ENCODE measurements at places on chromosomes 11 and 22.

DNA sequence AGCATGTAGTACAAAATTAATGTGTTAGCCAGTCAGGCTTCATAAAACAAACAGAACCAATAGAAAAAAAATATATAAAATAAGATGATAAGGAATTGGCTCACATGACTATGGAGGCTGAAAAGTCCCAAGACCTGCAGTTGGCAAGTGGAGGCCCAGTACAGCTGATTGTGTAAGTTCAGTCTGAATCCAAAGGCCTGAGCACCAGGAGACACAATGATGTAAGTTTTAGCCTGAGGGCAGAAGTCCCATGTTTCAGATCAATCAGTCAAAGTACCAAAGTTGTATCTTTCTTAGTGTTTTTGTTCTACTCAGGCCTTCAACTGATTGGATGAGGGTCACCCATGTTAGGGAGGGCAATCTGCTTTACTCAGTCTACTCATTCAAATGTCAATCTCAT, 14.3 kb upstream of the OR10D3 start:
- DNase-seq = no peak

DNA sequence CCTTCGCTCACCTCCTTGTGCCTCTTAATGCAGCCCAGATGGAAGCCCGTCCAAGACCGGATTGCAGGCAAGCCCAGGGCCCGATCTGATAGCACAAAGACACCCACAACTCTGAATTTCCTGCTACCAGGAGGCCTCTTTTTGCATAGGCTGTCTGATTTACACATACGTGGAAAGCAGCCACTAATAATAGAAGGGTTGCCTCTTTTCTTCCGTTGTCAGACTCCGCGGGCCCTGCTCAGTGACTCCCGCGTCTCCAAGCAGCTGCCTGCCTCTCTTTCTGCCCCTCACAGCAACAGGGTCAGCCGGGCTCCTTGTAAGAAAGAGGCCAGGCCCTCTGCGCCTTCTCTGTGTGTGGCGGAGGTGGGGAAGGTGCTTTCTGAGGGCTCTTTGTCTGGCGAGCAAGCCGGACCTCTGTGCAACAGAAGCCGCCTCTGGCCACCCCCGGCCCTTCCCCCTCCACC, 26.7 kb downstream of the FLI1 start:
- no peak for DNase-seq

- no peak for DNase-seq
Measured at GRCh38 chr11:2892967-2893528, 7.5 kb upstream of the CDKN1C start.

DNA sequence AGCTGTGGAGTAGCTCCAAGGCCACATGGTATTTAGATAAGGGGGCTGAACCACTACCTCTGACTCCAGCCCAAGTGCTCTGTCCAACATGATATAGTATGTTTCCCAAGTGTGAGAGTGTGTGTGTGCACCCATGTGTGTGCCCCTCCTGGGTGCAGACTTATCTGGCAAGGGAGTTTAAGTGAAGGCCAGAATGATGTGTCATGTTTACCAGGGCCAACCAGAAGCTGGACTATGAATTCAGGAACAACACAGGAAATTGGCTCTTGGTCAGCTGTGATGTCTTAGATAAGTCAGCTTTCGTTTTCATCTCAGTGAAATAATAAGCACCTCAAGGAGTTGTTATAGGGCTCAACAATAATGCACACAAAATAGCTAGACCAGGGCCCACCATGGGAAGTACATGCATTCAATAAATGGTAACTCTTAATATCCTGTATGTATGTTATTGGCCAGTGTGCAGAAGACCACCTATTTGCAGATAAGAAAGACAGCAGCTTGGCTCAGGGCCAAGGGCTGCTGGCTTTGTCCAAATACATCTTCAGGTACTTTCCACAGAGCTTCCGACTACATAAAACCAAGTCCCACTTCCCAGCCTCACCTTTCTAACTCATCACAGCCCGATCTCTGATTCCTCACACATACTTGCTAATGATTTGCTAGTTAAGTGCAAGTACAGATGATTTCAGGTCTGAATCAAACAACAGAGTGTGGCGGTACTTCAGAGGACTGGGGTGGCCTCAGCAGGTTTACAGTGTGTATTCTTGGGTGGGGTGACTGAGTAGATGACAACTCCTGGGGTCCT, 120.9 kb downstream of the ME3 start:
- DNase-seq = no peak

- no peak for DNase-seq
Measured at GRCh38 chr11:100680070-100680469, 7.0 kb upstream of the ARHGAP42 start.

- no peak for DNase-seq
Measured at GRCh38 chr11:9693801-9694553, 30.1 kb downstream of the SWAP70 start.

- no peak for DNase-seq
Measured at GRCh38 chr11:72069787-72070251, 10.5 kb downstream of the NUMA1 start.

- DNase-seq = no peak
Measured at GRCh38 chr11:27089746-27090145, 49.1 kb downstream of the BBOX1 start.

GRCh38 chr22:40479887-40480538, 109.6 kb downstream of the SGSM3 start:
- no peak for DNase-seq

DNA sequence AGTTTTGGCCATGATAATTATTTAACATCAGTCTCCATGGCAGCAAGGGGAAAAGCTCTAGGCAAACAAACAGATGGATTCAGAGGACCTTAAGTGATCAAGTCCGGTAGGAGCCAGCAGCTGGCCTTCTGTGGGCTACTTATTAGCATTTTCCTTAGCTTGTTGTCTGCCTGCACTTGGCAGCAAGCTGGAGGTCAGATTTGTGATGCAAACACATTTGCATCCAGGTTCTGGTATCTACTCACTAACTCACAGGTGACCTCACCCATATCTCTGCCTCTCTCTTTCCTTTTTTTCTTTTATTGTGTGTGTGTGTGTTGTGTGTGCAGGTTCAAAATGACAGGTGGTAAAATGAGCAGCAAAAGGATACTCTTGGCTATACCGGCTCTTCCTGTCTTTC, 32.3 kb downstream of the ARHGAP42 start:
- DNase-seq = no peak

- DNase-seq = no peak
Measured at GRCh38 chr11:17752144-17752543, 17.6 kb downstream of the KCNC1 start.

DNA sequence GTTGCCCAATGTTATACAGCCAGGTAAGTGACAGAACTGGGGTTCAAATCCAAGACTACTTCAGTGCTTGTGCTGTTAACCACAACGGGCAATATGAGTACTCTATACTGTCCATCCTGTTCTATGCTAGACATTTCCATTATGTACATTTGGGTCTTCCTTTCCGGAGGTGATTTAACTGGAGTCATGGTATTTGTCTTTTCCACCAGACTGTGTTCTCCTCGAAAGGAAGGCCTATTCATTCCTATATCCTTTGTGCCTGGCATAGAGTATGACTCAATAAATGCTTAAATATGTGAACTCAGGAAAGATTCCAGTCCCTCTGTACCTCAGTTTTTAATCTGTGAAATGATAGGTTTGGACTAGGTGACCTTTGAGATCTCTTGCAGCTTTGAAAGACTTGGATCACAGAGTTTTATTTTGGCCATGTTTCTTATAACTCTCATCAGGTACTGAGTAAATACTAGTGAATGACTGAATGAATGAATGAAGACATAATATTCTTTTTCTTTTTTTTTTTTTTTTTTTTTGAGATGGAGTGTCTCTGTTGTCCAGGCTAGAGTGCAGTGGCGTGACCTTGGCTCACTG, 6.6 kb downstream of the RNF121 start:
- no peak for DNase-seq

GRCh38 chr11:26930518-26931247, 63.2 kb upstream of the FIBIN start:
- DNase-seq = no peak

DNA sequence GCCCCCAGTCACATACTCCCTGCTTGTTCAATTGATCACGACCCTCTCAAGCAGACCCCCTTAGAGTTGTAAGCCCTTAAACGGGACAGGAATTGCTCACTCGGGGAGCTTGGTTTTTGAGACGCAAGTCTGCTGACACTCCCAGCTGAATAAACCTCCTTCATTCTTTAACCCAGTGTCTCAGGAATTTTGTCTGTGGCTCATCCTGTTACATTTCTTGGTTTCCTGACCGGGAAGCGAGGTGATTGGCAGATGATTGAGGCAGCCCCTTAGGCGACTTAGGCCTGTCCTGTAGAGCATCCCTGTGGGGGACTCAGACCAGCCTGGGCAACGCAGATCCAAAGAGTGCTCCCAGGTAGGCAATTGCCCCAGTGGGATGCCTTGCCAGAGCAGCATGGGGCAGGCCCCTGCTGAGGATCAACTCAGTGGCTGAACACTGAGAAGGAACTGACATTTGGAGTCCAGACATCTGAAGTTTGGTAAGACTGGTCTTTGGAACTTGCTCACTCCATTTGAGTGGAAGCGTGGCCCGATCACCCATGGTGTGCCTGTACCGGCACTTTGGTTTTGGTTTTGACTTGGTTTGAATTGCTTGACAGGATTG, 51.5 kb downstream of the NEU3 start:
- no peak for DNase-seq

DNA sequence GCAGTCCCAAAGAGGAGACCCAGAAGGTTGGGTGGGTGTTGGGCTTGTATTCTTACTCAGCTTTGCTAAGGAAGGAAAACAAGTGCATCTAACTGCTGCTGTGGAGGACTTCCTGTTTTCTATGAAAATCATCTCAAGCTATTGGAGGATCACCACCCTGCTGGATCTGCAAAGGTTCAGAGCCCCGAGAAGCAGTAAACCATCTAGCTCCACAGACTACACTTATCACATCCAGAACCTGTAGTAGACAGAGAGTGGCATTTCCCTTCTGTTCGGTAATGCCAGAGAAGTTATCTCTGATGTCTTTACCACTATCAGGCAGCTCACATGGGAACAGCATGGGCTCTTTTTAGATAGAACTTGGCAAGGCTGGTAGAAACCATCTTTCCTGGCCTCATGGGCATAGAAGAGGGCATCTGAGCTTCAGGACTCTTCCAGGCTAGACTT, 21.7 kb downstream of the KCNJ1 start:
- no peak for DNase-seq

DNA sequence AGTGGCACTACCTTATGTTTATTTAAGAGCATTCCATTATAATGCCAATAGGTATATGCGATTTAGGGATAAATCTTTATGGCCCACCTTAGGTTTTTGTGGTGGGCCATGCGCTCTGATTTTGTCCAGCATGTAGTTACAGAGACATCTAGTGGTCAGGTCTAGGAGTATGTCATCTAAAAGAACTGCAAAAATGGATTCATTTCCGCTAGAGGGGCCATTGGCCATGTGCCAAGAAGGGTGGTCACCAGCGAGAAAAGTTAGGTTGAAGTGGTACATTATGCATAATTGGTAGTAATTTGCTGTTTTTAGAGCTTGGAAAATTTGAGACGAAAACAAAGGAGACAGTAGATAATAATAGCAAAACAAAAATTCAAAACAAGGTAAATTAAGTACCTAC, 27.7 kb downstream of the LRRC4C start:
- no peak for DNase-seq

DNA sequence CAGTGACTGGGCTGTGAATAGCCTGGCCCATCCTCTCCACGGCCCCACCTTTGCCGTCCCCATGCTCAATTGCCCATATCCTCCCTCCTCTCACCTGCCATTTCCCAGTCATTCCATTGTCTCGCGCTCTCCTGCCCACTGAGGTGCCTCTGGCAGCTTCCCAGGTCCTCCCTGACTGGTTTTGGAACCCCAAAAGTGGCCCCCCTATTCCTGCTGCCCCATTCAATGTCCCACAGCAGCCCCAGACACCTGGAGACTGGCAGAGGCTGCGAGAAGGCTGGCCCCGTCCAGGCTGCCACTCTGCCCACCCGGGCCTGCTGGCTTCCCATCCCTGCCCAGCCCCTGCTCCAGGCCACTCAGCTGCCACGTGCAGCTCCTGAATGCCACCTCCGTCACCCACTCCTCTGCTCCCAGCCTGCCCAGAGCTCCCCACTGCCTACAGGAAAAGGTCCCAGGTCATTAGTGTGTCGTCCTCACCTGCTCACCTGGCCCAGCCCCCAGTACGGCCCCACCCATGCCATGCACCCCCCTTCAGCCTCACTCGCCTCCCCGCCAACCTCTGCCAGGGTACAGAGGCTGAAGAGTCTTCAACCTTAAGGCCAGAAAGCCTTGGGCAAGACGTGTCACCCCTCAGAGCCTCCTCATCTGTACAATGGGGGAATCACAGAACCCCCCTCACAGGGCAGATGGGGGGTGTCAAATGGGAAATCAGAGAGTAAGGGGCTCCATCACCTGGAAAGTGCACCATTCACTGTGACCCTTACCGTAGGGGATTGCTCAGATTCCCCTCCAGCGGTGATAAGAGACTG, 37.5 kb downstream of the KCNJ4 start:
- DNase-seq = no peak

- DNase-seq = no peak
Measured at GRCh38 chr11:57787920-57788702, 26.5 kb downstream of the CTNND1 start.

DNA sequence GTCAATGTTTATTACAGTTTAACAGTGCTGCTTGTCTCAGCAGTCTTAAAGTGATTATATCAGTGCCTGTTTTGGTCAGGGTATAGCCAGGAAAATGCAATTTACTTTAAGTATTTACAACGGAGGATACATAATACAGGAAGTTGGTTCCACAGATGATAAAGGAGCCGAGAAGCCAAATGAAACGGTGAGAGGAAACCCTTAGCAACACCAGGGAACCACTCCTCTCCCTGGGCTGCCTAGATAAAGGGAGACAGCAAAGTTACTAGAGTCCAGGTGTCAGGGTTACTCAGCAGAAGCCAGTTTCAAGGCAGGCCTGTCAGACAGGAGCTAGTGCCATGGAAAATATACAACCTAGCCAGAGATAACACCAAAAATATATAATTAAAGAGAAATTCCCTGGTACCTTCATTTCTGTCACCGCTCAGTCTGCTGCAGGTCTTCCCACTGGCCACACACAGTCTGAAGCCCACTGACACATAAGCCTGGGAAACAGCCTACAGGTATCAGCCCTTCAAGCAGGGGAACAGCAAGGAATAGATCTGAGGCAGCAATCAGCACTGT, 55.5 kb downstream of the FAM76B start:
- DNase-seq = no peak

DNA sequence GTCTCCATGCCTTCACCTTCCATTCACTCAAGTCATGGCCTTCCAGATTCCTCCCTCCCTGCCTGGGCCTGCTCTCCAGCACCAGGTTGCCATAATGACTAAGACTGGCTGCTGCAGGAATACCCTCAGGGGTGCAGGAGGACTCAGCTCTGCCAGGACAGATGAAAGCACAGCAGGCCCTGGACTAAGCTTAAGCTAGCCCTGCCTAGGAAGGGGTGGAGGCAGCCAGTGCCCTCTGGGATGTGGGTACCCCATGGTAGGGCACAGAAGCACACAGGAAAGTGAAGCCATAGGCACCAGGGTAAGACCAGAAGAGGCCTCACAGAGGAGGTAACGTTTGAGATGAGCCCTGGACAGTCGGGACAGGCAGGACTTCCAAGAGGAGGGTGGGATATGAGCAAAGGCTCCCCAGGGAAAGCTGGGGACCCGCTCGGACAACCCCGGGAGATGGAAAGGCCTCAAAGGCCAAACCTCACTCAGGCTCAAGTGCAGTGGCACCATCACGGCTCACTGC, 3.0 kb upstream of the RIN1 start:
- no peak for DNase-seq

Measured in stimulated activated CD4-positive, alpha-beta T cell treated with anti-CD3 and anti-CD28 coated beads, Interleukin-2, amount 100 ng/mL, for 48 hours (primary cell).